ENCODE measurements at places on chromosomes 3 and 15.

GRCh38 chr3:43286841-43287499, 630 bp downstream of the SNRK start:
- no peak for DNase-seq

DNA sequence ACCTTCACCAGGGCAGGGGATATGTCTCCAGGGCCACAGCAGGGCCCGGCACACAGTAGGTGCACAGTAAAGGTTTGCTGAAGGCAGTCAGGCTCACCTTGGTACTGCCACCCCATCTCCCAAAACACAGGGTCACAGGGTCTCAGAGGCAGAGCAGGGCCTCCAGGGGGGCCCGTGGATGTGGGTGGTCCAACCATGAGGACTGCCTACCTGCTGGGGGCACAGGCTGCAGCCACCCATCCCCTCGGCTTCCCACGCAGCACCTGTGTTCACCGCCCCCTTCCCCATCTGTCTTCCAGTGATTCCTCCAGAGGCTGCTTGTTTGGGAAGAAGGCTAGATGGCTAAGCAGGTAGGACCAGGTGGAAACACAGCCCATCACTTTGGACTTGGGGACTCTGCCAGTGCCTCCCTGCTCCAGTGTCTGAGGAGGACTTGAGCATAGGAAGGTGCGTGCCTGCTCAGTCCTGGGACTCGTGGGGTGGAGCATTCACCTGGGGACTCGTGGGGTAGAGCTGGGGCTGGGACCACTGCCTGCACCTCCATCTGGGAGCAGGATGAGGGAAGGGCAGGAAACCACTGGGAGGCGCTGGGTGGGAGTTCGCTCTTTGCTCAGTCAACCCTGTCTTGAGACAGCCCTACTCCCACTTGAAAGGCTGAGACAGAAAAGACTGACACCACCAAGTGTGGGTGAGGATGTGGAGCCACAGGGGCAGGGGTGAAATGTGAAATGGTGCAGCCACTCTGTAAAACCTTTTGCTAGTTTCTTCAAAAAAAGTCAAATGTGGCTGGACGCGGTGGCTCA, 18.8 kb upstream of the PLXND1 start:
- DNase-seq, result no peak

DNA sequence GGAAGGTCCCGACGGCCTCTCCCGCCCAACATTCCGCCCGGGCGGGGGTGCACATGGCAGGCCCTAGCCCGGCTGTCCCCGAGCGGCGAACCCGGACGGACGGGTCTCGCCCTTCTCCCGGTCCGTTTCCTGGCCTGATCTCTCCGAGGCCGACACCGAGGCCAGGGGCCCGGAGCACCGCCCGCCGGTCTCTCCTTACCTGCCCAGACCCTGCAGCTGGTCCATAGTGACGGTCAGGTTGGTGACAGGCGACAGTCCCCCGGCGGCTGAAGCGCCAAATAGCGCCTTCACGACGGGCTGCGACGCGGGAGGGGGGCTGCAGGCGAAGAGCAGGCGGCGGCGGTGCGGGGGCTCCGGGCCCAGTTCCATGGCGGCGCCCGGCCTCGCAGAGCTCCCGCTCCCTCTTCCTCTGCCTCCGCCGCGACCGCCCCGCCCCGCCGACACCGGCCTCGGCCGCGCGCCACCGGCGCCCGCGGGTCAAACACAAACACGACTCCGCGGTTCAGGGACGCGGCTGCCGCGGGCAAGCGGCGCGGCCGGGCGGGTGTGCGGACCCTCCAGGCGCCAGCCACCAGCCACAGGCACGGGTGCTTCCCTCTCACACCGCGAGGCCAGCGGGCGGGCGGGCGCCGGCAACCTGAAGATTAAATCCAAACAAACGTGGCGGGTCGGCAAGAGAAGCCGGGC, 495 bp downstream of the CDC25A start:
- DNase-seq, result peak; percentile 5

DNA sequence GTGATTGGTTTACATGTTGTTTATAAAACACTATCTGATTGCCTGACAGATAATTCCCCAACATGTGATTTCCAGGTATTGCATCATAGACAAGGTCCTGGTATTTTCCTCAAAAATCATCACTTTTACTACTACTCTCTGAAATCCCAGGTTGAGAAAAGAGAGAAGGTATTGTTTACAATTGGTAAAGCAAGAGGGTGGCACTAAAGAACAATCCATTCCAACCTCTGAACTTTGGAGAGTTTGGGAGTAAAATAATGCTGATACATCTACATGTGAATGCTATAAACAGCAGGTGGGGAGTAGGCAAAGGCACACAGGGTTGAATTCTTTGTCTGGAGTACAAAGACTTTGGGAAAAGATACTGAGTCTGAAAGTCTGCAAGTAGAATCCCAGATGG, 134.2 kb downstream of the WDR72 start:
- no peak for DNase-seq

DNA sequence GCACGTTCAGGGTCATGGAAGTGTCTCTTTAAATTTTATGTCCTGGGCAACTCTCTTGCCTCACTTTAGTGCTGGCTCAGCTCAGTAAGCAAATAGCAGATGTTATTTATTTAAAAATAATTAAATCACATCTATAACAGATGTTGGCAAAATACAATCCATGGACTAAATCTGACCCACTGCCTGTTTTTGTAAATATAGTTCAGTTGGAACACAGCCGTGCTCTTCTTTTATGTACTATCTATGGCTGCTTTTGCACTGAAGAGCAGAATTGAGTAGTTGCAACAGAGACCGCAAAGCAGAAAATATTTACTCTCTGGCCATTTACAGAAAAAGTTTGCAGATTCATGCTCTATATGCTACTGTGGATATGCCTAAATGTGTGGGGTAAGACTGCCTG, 79.2 kb downstream of the SAMMSON start:
- DNase-seq, result no peak

GRCh38 chr3:188262913-188263683, 109.1 kb downstream of the LPP start:
- no peak for DNase-seq

GRCh38 chr3:186235554-186235953, 126.5 kb downstream of the DGKG start:
- no peak for DNase-seq

All from stimulated activated CD8-positive, alpha-beta memory T cell treated with anti-CD3 and anti-CD28 coated beads, Interleukin-4, amount 100 ng/mL, for 1 hour (primary cell).